Thoracic aorta (tissue), 2 donors: ENCODE measurements at places on chromosomes 13 and 19. TPM values are rescaled to one million over a fixed set of nuclear protein-coding genes. Genes with fewer than 3 reads are reported as not detected.

The ZNF468 gene
- 18.2 TPM for total RNA-seq

The ZNF296 gene
- 1.8 TPM for total RNA-seq

The SBNO2 gene
- total RNA-seq: 182 TPM

The CGB1 gene
- total RNA-seq: not detected

The PLVAP gene
- 126 TPM for total RNA-seq

The RANBP3 gene
- 51.4 TPM for total RNA-seq

The APOC1 gene
- total RNA-seq: 4.9 TPM

The CFAP97D2 gene
- not detected for total RNA-seq

The CGB3 gene
- total RNA-seq: not detected

The ARHGAP33 gene
- 15.4 TPM for total RNA-seq

The CDC42EP5 gene
- 55.9 TPM for total RNA-seq

The KCNRG gene
- 2.0 TPM for total RNA-seq

The FUT2 gene
- 2.3 TPM for total RNA-seq

The SHFL gene
- total RNA-seq: 42.5 TPM

The KIR2DL4 gene
- 0.54 TPM for total RNA-seq

The PIK3R2 gene
- 14.3 TPM for total RNA-seq

The PTPRS gene
- total RNA-seq: 356 TPM

The CD22 gene
- total RNA-seq: 3.6 TPM
